Stimulated activated CD8-positive, alpha-beta memory T cell treated with anti-CD3 and anti-CD28 coated beads, Interleukin-2, amount 100 ng/mL, for 48 hours (primary cell): ENCODE measurements at places on chromosomes 5 and 9.

DNA sequence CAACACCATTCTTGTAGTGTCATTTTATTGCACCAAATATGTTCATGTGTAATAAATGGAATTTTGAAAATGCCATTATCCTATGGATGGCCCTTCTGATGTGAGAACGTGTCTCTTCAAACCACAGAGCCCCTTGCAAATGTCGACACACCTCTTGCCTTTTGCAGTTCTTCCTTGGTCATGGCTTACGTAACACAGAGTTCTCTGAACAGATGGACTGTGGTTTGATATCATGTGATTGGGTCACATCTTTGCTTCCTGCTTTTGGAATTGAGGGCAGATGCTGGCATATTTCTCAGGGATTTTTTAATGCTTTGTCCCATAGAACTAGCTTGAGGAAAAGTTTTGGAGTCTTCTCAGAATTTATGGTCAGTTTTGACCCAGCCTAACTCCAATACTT lies 4.6 kb downstream of the TGFBR1 start:
- DNase-seq: no peak

DNA sequence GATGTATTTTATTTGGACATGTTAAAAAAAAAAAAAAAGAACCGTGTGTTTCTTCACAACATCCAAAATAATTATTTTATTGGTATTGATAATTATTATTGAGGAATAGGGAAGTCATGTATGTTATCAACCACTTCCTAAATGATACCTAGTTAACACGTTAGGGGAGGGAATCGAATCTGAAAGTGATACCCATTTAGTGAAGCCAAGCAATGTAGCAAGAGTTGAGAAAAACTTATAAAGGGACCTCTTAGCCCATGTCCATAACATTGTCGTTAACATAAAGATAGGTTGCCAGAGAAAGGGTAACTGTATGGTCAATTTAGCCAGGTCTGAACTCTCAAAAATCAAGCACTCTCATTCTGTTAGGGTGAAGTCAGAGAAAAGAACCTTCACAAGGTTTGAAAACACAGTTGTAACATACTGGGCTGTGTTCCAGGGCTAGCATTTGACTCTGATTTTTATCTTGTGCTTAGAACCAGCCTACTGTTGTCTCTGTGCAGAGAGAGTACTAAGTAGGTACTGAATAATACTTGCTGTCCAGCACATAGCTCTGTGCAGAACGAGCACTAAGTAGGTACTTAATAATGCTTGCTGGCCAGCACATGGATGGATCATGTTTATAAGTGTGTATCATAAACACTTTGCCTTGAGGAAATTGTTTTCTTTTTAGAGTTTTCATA lies 60.4 kb downstream of the GHR start:
- DNase-seq: no peak

DNA sequence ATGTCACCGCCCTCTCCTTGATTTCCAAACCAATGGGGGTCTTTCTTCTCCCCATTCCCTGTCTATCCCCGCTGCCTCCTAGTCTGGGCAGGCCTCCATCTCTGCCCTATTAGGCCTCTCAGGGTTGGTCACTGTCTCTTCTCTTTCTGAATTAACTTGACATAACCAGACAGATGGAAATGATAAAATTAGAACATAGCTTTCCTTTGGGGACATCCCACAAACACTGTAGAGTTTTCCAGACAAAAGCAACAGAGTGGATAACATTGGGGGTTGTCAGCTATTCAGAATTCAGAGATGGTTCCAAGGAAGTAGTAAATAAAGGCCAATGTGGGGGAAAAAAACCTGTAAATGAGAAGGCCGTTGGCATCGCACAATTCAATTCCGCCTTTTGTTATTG lies 24.7 kb downstream of the LHX6 start:
- DNase-seq: no peak

DNA sequence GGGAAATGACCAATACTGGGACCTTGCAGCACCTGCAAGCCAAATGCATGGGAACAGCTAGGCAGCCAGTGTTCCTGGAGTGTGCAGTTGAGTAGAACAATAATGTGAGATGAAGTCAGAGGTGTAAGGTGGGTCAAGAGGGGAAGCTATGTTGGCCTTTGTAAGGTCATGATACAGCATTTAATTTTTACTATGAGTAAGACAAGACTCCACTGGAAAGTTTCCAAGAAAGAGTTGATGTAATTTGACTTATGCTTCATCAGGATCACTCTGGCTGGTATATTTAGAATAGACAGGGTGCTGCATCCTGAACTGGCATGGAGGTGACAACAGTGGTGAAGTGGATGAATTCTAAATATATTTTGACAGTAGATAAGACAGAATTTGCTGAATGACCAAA lies 744.8 kb downstream of the KCTD16 start:
- DNase-seq: no peak

- no peak for DNase-seq
Measured at GRCh38 chr5:3597167-3598007, 1.8 kb downstream of the IRX1 start.

GRCh38 chr5:157740229-157740610 lies 3.3 kb upstream of the LSM11 start:
- DNase-seq: no peak

GRCh38 chr5:112142769-112143270 lies 276.3 kb downstream of the EPB41L4A start:
- DNase-seq: no peak

GRCh38 chr9:107862323-107862722 lies 372.8 kb upstream of the KLF4 start:
- DNase-seq: no peak

- DNase-seq: no peak
Measured at GRCh38 chr5:7606840-7607465, 211.0 kb downstream of the ADCY2 start.

DNA sequence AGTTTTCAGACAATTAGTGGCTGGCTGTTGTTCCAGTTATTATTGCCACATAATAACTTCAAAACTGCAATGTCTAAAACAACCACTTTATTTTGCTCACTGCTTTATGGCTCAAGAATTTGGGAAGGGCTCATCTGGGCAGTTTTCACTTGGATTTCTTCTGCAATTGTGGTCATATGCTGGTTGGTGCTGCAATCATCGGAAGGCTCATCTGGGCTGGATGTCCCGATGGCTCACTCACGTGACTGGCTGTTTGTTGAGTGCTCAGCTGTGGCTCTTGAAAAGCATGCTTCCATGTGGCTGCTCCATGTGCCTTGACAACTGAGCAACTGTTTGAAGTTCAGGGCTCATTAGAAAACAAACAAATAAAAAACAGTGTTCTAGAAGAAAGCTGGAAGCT lies 1032.5 kb downstream of the DTWD2 start:
- DNase-seq: no peak
